HT1080 (cell line): ENCODE measurements at places on chromosomes 3 and 15. TPM values are rescaled to one million over a fixed set of nuclear protein-coding genes. Genes with fewer than 3 reads are reported as not detected.

Gene MNS1
- 3.0 TPM in 2 replicates for total RNA-seq

- no peak for DNase-seq
Observed at GRCh38 chr3:172179680-172180399, 140.5 kb downstream of the FNDC3B start.

DNA sequence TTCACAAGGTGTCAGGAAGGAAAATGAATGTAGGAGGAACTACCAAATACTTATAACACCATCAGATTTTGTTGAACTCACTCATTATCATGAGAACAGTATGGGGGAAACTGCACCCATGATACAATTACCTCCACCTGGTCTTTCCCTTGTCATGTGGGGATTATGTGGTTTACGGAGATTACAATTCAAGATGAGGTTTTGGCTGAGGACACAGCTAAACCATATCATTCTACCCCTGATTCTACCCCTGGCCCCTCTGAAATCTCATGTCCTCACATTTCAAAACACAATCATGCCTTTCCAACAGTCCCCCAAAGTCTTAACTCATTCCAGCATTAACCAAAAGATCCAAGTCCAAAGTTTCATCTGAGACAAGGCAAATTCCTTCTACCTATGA lies 17.1 kb upstream of the PLSCR1 start:
- DNase-seq, result no peak

DNA sequence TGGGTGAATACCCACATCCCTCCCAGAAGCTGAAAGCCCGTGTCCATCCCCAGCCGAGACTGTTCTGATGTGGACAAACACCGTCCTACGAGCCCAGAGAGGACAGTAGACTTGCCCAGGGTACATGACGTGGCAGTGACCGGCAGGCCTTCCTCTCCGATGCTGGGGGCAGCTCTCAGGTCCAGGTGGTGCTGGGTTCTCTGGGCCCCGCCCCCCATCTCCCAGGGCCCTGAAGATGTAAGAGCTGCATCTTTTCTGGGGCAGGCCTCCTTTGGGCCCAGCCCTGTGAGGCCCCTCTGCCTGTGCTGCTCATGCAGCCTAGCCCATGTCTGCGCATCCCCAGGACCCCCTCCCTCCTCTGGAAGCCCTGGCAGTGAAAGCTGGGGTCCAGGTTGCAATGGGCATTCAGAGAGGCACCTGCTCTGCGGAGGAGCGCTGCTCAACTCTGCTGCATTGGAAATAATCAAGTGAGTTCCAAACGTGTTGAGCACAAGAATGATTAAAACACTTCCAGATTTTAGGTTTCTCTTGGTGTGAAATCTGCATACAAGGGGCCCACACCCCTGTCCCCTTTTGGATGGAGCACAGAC lies 71.9 kb downstream of the FBLN2 start:
- DNase-seq, result no peak

GRCh38 chr15:70569091-70569713 lies 194.2 kb downstream of the UACA start:
- DNase-seq, result peak; percentile 60

DNA sequence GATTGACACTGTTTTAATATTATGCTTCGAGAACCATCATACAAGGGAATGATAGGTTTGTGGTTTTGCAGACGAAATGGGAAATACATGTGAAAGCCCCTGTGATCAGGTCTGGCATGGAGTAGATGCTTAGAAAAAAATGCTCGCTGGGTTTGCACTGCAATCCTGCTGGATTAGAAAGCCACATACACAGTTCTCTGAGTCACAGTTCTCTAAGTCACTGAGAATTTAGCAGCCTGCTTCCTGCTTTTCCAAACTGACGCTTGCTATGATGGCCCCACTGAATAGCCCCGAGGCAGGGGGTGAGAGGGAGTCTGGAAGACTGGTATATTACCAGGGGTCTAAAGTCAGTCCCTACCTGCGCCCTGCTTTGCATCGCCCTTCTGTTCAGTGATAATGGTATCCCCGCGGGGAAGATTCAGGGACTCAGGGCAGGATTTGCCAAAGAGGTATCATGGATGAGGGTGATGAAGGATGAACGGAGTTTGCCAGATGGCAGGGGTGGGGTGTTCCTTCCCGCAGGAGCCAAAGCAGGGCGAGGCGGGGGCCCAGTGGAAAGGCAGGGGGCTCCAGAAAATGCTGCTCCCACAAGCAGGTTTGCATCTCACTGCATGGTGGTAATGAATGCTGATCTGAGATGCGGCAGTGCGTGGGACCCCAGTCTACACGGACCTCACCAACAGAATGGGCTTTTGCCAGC lies 82.3 kb downstream of the IQSEC1 start:
- peak; percentile 73 for DNase-seq

GRCh38 chr3:129793319-129793718 lies 100.2 kb downstream of the TMCC1 start:
- peak; percentile 32 for DNase-seq

GRCh38 chr3:126537116-126537729 lies 13.3 kb downstream of the CHST13 start:
- no peak for DNase-seq

DNA sequence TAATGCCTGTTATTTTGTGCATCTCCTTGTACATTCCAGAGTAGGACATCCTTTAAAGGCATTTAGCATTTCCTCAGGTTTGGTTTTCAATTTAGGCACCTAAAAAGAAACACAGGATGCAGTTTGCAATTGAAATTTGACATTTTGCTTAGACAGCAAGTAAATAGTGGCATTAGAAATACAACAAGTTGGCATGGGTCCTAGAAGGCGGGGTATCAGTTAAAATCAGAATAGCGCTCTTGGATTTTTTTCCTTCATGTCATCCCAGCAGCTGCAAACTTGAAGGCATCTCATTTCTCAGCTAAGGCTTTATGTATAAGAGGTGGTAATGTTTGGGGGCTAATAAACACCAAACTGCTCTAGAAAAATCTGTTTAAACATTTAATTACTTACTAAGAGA lies 47.5 kb upstream of the SKOR1 start:
- no peak for DNase-seq

DNA sequence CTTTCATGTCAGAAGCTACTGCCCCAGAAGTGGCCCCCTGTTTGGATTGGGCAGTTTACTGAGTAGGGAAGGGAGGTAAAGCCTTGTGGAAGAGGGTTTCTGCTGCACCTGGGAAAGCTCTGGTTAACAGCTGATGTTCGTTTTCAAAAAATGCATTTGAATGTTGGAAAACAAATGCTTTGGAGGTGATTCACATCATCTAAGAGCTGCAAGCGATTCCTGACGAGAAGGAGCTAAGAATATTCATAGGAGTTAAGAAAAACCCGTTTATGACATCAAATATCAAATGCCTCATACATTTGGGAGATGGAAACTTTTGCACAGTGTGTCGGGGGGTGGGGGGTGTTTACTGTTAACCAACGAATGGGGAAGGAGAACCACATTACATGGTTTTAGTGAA lies 183.8 kb upstream of the NR2F2 start:
- DNase-seq, result no peak

DNA sequence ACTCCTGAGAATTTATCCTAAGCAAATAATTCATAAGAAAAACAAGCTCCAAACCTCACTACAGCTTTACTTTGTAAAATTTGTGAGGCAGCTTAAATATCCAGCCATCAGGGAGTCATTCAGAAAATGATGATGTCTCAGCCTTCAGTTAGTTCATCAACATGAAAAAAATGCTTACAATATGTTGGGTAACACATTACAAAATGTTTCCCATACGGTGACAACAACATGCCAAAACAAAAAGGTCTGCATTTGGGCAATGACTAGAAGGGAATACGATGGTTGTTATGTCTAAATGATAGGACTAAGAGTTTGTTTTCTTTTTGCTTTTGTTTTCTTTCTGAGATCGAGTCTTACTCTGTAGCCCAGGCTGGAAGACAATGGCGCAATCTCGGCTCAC lies 47.0 kb upstream of the CFAP161 start:
- no peak for DNase-seq

DNA sequence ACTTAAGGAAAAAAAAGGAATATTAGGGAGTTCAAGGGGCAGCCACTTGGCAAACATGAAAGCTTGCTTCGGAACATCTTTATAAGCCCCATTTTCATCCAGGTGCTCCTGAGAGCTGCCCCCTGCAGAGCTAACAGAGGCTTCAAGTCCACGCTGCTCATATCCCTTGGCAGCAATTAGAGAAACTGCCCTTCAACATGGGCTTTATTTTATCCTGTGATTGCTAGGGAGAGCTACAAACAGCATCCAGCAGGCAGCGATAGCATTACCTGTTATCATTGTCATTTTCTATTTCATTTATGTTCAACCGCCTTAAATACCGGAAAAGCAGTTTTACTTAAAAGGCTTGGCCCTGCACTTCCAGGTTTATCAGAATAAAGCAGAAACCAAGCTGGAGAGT lies 68.4 kb upstream of the MCTP2 start:
- no peak for DNase-seq

- no peak for DNase-seq
Observed at GRCh38 chr3:179591313-179591712, 13.1 kb downstream of the MRPL47 start.

Gene AQP9
- not detected in 2 replicates for total RNA-seq

DNA sequence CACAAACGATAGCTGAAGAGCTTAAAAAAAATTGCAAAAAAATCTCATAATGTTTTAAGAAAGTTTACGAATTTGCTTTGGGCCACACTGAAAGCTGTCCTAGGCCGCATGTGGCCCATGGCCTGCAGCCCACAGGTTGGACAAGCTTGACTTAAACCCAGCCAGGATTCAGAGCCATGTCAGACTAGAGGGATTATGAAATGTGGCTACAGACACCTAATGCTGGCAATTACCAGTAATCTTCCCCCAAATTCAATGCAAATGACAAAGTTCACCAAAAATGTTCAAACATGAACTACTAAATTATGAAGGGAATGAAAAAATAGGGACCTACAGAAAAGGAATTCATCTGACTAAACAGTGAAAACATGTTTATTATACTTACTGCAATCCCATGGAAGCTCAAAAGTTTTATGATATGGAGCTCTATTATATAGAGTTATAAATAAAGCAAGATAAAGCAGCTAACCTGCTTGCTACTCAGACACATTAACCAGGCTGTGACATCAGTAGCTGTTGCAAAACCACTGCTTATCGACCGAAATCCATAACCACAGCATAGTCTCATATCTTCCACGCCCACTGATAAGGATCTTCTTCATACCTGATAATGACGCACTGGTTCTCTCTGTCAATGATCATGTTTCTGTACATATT lies 49.2 kb downstream of the LDHAL6B start:
- no peak for DNase-seq

Gene SYNPR
- total RNA-seq, result not detected in 2 replicates

- no peak for DNase-seq
Observed at GRCh38 chr3:129644836-129645235, 38.4 kb upstream of the PLXND1 start.

Gene ADAMTS17
- 0.05 TPM in 1 of 2 replicates, not detected in the other for total RNA-seq
